ENCODE measurements at places on chromosomes 7 and 10.

- no peak for DNase-seq
Observed at GRCh38 chr7:29565982-29566746, 2.5 kb downstream of the PRR15 start.

DNA sequence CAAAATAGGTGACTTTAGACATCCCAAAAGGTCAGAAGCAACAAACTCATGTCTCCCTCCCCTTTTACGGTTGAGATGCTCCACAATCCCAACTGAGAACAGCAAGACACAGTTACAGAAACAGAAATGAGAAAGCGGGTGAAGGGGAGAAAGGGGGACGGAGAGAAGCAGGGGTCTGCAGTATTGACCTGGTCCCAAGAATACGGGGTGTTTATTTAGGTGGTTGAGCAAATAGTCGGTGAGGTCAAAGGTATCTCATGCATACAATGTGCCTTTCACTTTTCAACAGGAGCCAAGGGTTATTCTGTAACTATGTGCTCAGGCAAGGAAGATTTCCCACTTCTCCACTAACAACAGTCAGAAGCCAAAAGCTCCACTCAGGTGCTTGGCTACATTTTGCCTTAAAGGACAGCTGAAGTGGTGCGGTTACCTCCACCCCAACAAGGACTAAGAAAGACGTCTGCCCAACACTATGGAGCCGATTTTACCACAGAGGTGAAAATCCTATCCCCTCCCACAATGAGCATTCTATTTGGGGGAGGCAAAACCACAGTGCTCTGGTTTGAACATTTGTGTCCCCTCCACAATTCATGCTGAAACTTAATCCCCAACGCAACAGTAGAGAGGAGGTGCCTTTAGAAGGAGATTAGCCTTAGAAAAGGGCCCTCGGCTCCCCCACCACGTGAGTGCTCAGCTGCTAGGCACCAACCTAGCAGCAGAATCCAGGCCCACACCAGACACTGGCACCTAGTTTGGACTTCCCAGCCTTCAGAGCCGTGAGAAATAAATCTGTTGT is 77.9 kb downstream of the PARD3 start:
- DNase-seq: no peak

DNA sequence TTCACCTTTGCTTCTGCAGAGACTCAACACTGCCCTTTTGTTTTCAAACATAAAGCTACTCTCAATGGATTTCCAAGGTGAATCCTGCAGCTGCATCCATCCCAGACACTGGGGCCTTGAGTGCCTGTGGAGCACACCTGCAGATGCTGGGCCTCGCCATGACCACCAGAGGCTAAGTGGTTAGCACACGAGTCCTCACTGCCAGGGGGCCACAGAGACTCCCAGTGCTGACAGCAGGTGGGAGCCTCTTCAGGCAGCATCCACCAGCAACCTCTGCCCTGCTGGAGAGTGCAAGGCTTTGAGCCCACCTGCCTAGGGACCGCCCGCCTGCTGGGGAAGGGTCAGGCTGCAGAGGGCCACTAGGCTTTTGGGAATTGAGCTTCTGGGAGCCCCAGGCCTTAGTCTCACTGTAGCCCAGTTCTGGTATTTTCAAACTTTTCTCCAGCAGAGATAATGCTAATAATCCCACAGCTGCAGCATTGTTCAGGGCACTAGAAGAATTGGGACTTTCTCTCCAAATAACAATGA is 9.4 kb upstream of the HPS1 start:
- DNase-seq: no peak

DNA sequence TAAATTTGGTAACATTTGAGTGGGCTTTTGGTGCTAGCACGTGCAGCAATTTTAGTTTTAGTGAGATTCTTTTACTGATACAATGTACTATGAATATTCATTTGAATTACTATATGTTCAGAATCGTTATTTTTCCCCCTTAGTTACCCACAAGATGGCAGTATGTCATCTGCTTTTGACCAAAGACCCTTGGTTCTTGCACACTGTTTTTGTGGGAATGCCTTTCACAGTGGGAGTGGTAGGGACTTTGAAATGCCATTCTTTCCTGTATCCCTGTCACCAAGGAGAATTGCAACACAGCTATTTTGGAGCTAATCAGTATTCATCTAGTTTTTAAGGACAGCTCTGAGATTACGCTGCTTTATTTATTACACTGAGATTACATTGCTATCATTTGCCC is 40.6 kb downstream of the SEC23IP start:
- DNase-seq: no peak

- no peak for DNase-seq
Observed at GRCh38 chr7:30005464-30005863, 15.9 kb upstream of the SCRN1 start.

DNA sequence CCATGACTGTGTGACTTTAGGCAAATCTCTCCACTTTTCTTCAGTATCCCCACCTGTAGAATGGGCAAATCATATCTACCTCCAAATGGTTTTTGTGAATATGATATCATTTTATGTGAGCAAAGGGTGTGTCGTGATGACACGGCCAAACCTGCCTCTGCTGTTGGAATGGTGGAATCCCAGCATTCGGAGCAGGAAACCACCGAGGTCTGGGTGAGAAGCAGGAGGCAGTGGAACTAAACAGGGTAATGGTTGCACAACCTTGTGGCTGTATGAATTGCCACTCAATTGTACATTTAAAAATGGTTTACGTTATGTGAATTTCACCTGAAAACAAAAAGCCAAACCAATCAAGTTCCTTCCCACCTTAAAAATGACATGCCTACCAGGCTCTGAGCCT is 131.4 kb upstream of the ZMIZ1 start:
- no peak for DNase-seq

- DNase-seq: no peak
Observed at GRCh38 chr7:45455662-45456061, 118.5 kb upstream of the ADCY1 start.

- DNase-seq: no peak
Observed at GRCh38 chr10:71159892-71160291, 52.5 kb upstream of the UNC5B start.

- DNase-seq: no peak
Observed at GRCh38 chr10:50291261-50291850, 40.0 kb upstream of the ASAH2 start.

DNA sequence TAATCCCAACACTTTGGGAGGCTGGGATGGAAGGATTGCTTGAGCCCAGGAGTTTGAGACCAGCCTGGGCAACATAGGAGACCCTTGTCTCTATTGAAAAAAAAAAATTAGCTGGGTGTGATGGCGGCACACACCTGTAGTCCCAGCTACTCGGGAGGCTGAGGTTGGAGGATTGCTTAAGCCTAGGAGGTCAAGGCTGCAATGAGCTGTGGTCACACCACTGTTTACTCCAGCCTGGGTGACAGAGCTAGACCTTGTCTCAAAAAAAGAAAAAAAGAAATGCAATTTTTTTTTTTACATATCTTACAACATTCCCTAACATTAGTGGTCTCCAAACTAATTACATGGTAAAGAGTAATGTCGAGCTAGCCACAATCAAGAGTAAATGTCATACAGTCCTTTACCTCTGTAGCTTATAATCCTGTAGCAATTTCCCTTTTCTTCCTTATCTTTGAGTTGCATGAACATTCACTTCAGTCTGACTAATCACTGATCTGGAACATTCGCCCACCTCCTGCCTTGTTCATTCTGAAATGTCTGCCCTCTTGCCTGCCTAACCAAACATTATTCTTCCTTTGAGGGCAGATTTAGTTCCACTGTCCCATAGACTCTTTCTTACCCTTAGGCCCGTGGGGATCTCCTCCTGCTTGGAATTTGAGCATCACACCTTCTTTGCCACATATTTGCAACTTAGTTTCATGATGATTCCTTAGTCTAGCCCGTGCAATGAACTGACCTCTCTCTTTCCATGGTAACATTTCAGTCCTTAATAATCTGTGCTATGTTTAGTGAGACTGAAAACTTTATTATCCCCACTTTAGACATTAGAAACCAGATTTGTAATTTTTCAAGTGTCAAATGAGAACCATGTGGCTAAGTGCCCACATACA is 4.8 kb upstream of the VCL start:
- DNase-seq: no peak

GRCh38 chr10:71359364-71360046 is 37.2 kb upstream of the CDH23 start:
- DNase-seq: no peak

GRCh38 chr10:50420196-50420595 is 168.9 kb upstream of the ASAH2 start:
- no peak for DNase-seq

- DNase-seq: no peak
Observed at GRCh38 chr10:128926711-128927110, 540.3 kb upstream of the MGMT start.

GRCh38 chr10:21687266-21688008 is 153.4 kb downstream of the MLLT10 start:
- no peak for DNase-seq

DNA sequence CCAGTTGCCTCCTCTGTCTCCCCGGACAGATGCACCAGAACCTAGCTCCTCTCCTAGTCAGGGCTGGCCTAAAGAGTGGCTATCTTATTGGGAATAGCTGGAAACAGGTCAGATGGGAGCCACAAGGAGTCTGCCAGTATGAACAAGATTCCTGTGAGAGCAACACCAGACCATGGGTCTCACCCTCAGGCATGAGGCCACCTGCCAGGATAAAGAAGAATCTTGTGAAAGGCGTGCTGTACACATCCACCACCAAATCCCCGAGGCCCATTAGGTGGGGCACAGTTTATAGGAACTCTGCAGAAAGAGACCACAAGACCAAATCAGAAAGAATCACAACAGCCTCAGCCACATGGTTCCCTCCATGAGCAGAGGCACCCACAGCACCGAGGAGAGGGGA is 325.9 kb downstream of the TNS3 start:
- no peak for DNase-seq

- no peak for DNase-seq
Observed at GRCh38 chr10:112227331-112227987, 43.9 kb upstream of the GPAM start.
